ENCODE measurements at places on chromosomes 7 and 10.

GRCh38 chr10:14478604-14479003 lies 147.9 kb upstream of the FRMD4A start:
- no peaks in the 10 kb centered on the region for H3K4me1 ChIP-seq
- peak; percentile 35 for DNase-seq

GRCh38 chr7:130877236-130877990 lies 143.4 kb upstream of the KLF14 start:
- no peak for DNase-seq
- no peaks in the 10 kb centered on the region for H3K27me3 ChIP-seq
- no peak overlapping the region for H3K4me3 ChIP-seq

DNA sequence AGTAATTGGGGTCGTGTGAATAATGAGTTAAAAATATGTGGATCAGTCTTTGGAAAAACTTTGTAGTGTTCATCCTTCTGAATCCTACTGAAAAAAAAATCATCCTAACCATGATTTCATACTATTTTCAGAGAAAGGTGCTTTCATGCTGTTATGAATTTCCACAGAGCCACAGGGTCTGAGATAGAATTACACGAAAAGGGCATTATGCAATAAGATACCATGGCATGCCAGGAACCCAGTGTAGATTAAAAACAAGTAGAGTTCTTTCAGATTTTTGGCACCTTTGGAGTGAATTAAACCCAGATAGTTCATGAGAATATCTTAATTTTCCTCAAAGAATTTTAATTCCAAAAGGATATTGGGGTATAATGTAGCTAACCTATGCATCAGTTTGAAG lies 47.5 kb upstream of the AGMO start:
- H3K27ac ChIP-seq: no peak overlapping the region
- no peaks in the 10 kb centered on the region for H3K27me3 ChIP-seq
- no peak for DNase-seq
- H3K4me3 ChIP-seq: no peak overlapping the region

GRCh38 chr10:92384741-92385140 lies 93.8 kb downstream of the MARCHF5 start:
- H3K27ac ChIP-seq: no peak overlapping the region
- no peak for DNase-seq
- H3K4me1 ChIP-seq: peaks cover 2% of the 10 kb centered on the region

- no peaks in the 10 kb centered on the region for H3K36me3 ChIP-seq
- H3K27ac ChIP-seq: no peak overlapping the region
- H3K4me1 ChIP-seq: no peaks in the 10 kb centered on the region
- no peaks in the 10 kb centered on the region for H3K27me3 ChIP-seq
Observed at GRCh38 chr7:143002898-143003297, 24.0 kb downstream of the OR9A2 start.

GRCh38 chr7:37643876-37644275 lies 39.7 kb upstream of the GPR141 start:
- H3K4me3 ChIP-seq: no peak overlapping the region
- H3K4me1 ChIP-seq: no peaks in the 10 kb centered on the region
- no peaks in the 10 kb centered on the region for H3K36me3 ChIP-seq
- DNase-seq: peak; percentile 58
- H3K27me3 ChIP-seq: no peaks in the 10 kb centered on the region

DNA sequence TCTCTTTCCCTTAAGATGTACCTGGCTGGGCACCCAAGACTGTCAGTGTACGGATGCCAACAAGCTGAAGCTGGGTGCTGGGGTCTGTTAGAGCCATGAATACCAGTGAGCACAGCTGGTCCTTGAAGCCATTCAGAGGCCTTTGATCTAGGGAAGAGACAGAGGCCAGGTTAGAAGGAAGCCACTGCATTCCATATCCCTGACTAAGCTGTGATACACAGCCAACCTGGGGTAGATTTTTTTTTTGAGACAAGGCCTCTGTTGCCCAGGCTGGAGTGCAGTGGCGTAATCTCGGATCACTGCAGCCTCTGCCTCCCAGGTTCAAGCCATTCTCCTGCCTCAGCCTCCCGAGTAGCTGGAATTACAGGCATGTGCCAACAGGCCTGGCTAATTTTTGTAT lies 20.8 kb downstream of the ZDHHC16 start:
- no peak overlapping the region for H3K4me3 ChIP-seq
- H3K4me1 ChIP-seq: no peaks in the 10 kb centered on the region
- H3K36me3 ChIP-seq: peaks cover 54% of the 10 kb centered on the region
- no peaks in the 10 kb centered on the region for H3K27me3 ChIP-seq
- H3K27ac ChIP-seq: no peak overlapping the region
- no peak for DNase-seq

DNA sequence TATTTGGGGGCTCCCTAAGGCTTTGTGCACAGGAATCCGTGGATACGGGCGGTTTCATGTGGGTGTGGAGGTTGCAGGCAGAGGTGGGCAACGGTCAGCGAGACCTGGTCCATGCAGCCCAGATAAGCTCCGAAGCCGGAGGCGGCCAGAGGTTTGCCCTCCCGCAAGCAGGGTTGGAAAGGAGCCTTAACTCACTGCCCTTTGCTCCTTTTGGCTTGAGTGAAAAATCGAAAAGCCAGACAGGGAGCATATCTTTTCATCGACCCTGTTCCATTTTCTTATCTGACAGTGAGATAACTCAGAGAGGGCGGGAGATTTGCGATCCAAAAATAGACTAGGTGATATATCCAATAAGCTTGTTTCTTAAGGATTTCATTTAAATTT lies 1.5 kb downstream of the GRM3 start:
- H3K4me1 ChIP-seq: no peaks in the 10 kb centered on the region
- peak overlapping the region; percentile 46 for H3K4me3 ChIP-seq
- DNase-seq: no peak

DNA sequence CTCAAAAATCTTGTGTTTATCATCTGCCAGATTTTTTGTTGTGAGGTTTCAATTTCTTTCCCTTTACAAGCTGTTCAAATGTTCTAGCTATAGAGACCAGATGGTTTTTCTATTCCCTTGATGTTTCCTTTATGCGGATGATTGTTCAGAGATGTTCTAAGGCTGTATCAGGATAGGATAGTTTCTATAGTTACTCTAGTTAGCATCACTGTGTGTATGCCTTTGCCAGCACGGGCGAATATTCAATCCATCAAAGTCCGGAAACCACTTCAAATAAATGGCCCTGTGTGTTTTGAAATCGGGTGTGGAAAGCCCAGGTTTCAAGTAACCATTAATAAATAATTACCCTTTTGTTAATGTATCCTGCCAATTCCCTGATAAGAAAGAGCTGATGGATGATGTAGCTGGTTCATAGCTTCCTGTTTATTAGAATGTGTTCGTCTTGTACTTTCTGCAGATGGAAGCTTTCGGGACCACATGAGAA lies 149.8 kb upstream of the PRKCQ start:
- H3K4me3 ChIP-seq: no peak overlapping the region
- H3K27me3 ChIP-seq: no peaks in the 10 kb centered on the region
- H3K27ac ChIP-seq: no peak overlapping the region
- H3K36me3 ChIP-seq: no peaks in the 10 kb centered on the region
- H3K4me1 ChIP-seq: no peaks in the 10 kb centered on the region
- no peak for DNase-seq

GRCh38 chr7:84088802-84089201 lies 105.8 kb downstream of the SEMA3A start:
- H3K27me3 ChIP-seq: no peaks in the 10 kb centered on the region
- peaks cover 1% of the 10 kb centered on the region for H3K4me1 ChIP-seq
- no peak overlapping the region for H3K27ac ChIP-seq

- DNase-seq: no peak
- H3K4me1 ChIP-seq: no peaks in the 10 kb centered on the region
- H3K36me3 ChIP-seq: no peaks in the 10 kb centered on the region
- H3K27me3 ChIP-seq: no peaks in the 10 kb centered on the region
- no peak overlapping the region for H3K27ac ChIP-seq
Observed at GRCh38 chr10:22821501-22821900, 106.4 kb upstream of the ARMC3 start.

GRCh38 chr7:159227433-159227832 lies 82.8 kb upstream of the VIPR2 start:
- no peaks in the 10 kb centered on the region for H3K36me3 ChIP-seq
- H3K27ac ChIP-seq: no peak overlapping the region
- no peak overlapping the region for H3K4me3 ChIP-seq
- no peak for DNase-seq
- H3K4me1 ChIP-seq: no peaks in the 10 kb centered on the region
